ENCODE measurements at places on chromosomes 2 and 18.
A peak's percentile ranks its signal among the peaks of the same experiment; 100 is the strongest.

- DNase-seq = no peak
Measured at GRCh38 chr2:10775021-10775780, 37.4 kb downstream of the PDIA6 start.

DNA sequence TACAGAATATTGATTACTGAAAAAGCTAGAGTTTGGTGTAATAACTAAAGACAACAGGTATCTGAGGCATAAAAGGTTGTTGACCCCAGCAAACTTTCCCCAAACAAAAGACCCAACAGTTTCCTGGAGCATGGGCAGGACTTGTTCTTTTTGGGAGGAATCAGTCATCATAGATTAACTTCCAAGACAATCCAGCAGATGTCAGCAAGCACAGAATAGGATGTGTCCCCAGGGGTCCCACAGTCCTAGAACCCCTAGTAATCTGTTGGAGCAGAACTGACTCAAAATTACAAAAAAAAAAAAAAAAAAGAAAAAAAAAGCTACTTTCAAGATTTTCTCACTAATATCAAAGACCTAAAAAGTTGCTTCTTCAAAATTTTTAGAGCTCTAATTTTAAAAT lies 564.7 kb upstream of the SLC39A10 start:
- DNase-seq = no peak

- DNase-seq = no peak
Measured at GRCh38 chr2:45396671-45397070, 214.4 kb downstream of the SRBD1 start.

DNA sequence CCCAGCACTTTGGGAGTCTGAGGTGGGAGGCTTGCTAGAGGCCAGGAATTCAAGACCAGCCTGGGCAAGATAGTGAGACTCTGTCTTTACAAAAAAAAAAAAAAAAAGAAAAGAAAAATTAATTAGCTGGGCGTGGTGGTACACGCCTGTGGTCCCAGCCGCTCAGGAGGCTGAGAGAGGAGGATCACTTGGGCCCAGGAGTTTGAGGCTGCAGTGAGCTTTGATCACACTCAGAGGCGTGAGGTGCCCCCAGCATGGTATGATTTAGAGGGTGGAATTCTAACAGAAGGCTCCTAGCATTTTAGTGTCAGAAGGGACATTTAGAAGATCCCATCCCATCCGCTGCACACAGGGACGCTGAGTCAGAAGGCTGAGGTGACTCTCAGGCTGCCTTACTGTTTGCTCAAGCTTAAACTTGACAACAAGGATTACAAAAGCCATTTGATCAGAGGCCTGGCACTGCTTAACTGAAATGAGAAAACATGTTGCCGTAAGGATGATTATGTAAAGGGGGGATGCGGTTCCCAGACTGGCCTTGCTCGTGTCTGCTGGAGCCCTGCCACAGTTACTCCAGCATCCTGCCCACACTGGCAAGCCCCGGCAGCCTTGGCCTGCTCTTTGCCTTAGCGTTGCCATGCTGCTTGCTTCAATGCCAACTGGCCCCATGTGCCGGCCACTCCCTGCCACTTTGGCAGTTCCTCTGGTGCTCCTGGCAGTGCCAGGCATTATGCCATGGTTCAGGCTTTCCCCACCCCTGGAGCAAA lies 45.6 kb upstream of the SLC1A4 start:
- no peak for DNase-seq

DNA sequence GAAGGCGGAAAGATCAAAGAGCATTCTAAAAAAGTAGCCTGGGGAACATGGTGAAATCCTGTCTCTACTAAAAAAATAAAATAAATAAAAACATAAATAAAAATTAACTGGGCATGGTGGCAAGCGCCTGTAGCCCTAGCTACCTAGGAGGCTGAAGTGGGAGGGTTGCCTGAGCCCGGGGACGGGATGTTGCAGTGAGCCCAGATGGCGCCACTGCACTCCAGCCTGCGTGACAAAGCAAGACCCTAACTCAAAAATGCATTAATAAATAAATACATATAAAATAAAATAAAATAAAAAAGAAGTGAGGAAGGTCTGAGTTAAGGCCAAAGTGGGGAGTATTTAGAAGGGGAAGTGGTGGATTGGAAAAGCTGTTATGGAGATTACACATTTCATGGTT lies 1.3 kb upstream of the PSMD14 start:
- DNase-seq = no peak

- no peak for DNase-seq
Measured at GRCh38 chr2:107358362-107358761, 468.3 kb upstream of the RGPD4 start.

DNA sequence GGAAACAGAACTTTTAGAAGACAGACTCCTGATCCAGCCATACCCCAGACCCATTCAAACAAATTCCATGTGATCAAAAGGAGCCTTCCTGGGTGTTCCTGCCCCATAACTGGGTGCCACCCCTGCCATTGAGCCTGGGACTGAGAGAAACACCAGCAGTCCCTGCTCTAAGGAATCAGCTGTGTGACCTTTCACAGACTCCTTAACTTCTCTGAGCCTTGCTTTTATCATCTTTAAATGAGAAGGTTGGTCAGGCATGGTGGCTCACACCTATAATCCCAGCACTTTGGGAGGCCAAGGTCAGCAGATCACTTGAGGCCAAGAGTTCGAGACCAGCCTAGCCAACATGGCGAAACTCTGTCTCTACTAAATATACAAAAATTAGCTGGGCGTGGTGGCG lies 20.6 kb downstream of the CIDEA start:
- DNase-seq = no peak

- no peak for DNase-seq
Measured at GRCh38 chr2:1488851-1489250, 75.6 kb downstream of the TPO start.

DNA sequence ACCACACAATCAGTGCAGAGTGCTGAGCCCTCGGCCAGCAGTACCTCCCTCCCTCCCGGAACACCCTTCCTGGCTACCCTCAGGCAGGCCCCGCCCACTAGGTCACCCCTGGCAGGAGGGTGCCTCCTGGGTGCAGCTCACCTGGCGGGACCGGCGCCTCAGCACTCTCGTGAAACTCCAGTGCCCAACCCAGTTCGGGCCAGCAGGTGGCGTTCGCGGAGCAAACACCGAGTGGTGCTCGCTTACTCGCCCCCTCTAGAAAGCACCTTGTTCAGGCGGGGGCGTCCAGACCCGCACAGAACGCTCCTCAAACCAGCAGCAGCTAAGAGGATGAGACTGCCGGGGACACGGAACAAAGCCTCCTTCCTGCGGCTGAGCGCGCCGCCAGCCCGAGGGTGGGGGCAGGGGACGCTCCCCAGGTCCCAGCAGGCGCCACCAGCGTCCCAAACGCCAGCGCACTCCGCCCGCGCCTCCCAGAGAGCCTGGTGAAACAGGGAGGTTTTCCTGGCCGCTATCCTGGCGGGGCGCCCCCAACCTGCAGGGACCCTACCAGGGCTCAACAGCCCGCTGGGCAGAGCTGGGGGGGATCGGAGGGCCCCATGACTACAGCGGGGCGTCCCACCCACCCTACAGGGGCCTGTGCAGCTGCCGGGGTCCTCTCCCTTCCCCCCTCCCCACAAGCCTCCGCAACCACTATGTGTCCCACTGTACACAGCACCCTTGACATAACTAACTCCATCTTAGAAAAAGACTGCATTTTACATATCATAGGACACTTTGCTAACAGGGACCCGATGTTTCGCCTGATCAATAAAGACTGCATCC lies 44.7 kb downstream of the MRPS5 start:
- DNase-seq = peak; percentile 82

- DNase-seq = no peak
Measured at GRCh38 chr2:55862673-55863390, 60.8 kb downstream of the EFEMP1 start.

DNA sequence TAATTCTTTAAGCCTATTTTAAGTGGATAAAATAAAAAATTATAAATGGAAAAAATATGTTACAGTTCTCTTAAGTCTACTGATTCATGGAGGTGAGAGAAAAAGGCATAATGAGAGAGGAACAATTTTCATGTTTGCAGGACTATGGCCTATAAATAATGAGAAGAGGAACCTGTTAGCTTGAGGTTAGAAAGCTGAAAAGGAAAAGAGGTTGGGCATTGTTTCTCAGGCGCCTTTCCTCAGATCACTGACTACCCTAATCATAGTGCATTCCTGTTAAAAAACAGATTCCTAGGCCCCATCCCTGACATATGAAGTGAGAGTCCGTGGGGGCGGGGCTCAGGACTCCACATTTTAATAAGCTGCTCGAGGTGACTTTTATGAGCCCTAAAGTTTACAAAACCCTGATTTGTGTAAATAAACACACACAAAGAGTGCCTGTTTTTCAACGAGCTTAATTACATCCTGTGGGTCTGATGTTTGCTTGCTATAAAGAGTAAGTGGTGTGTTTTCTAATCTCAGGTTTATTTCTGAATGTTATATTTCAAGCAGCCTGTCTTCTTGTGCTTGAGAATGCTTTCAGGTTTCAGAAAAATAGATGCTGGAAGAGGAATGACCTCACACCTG lies 335.5 kb downstream of the CLIP4 start:
- DNase-seq = peak; percentile 62

GRCh38 chr2:234308813-234309195 lies 188.1 kb downstream of the ARL4C start:
- no peak for DNase-seq

DNA sequence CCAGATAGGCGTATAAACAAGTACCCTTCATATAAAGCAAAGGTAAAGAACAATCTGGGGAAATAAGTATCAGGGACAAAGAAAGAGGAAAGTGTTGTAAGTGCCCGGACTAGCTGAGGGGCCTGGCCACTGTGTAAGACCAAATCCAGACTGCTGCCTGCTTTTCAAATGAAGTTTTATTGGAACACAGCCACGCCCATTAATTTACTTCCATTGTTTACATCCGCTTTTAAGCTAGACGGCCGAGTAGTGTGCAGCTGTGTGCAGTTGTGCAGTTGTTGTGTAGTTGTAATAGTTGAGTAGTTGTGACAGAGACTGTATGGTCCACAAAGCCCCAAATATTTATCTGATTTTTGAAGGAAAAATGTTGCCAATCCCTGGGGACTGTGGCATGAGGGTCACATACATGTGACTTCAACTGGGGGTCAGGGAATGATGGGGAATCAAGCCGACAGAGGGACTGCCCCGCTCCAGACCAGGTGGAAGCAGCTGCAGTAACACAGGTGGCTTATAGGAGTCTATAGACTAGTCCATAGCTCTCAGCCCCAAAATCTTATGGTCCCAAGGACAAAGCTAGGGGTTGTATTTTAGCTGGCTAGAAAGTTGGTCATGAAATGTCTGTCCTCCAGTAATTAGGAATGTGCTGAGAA lies 30.0 kb downstream of the FHL2 start:
- DNase-seq = no peak

DNA sequence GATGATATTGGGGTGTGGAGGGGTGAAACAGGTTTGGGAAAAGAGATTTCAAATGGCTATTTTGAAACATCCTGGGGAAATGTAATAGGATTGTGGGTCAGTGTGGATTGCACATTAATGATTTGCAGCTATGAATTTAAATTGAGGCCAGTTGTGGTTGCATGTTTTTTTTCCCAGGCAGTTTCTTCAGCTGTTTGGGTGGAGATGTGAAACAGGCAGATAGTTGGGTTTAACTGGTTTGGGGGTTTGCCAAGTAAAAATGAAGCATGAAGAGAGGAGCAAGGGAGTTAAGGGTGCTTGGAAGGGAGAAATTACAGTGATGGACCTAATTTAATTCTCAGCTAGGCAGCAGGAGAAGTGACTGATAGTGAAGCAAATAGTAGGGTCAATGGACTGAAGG lies 16.8 kb downstream of the GPD2 start:
- no peak for DNase-seq

- DNase-seq = peak; percentile 31
Measured at GRCh38 chr2:33476131-33476792, at the start of gene RASGRP3. Gene RASGRP3, plus strand, starts transcription at chr2:33476649. Its CDS starts 38,488 bp downstream, at chr2:33515137.

- DNase-seq = no peak
Measured at GRCh38 chr2:126790987-126791780, 107.5 kb upstream of the TEX51 start.

GRCh38 chr2:215020283-215020682 lies 118.1 kb downstream of the ABCA12 start:
- no peak for DNase-seq

DNA sequence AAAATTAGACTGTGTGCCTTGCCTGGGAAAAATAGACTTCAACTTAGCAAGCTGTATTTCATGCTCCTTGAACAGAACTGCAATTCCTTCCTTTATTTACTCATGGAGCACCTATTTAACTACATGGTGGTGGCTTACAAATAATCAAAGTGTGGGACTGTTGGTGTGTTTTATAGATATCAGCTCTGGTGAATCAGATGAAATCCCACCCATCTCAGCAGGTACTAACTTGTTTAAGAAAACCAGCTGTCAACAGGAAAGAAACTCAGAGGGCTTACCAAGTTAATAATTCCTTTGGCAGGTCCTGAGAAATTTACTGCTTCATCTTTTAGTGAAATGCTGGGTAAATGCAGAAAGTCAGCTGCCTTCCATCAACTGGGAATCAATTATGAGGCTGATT lies 830.6 kb downstream of the SLC4A3 start:
- no peak for DNase-seq

GRCh38 chr2:98935777-98936352 lies at the start of gene CRACDL:
Gene CRACDL, minus strand, starts transcription at chr2:98936225. Its CDS starts 89,425 bp downstream, at chr2:98846800.
- DNase-seq = no peak

- no peak for DNase-seq
Measured at GRCh38 chr2:98108110-98108509, 21.1 kb downstream of the VWA3B start.

- no peak for DNase-seq
Measured at GRCh38 chr2:15906778-15907177, 33.6 kb upstream of the MYCN start.

DNA sequence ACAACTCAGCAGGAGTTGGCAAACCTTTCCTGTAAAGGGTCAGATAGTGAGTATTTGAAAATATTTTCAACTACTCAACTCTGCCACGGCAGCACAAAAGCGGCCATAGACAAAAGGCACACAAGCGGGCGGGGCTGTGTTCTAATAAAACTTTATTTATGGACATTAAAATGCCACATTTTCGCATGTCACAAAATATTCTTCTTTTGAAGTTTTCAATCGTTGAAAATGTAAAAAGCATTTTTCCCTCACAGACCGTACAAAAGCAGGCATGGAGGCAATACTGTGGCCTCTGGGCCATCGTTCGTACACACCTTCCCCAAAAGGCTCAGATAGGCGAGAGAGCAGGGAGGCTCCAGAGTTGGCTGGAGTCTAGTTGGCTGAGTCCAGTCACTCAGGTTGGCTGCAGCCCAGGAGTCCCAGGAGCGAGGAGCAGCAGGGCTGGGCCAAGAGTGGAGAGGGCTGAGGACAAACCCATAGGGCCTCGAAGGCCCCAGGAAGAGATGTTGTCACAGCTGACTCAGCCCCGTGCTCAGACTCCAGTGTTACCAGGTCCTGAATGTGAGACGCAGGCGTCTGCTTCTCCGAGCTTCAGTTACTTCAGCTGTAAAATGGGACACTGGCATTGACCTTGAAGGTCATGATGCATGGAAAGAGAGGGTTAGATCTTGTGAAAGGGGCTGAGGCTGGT lies 42.5 kb downstream of the SDC1 start:
- no peak for DNase-seq

GRCh38 chr2:64493788-64494187 lies 30.3 kb upstream of the AFTPH start:
- no peak for DNase-seq

- no peak for DNase-seq
Measured at GRCh38 chr18:48819781-48820482, 130.8 kb downstream of the SMAD7 start.

- DNase-seq = no peak
Measured at GRCh38 chr18:73283032-73283431, 415.2 kb upstream of the NETO1 start.

GRCh38 chr2:238061315-238062202 lies 758 bp downstream of the SCLY start:
- DNase-seq = peak; percentile 24

Measured in DMS153 (cell line).